Activated naive CD4-positive, alpha-beta T cell (primary cell): ENCODE measurements at places on chromosomes 6 and 20.

DNA sequence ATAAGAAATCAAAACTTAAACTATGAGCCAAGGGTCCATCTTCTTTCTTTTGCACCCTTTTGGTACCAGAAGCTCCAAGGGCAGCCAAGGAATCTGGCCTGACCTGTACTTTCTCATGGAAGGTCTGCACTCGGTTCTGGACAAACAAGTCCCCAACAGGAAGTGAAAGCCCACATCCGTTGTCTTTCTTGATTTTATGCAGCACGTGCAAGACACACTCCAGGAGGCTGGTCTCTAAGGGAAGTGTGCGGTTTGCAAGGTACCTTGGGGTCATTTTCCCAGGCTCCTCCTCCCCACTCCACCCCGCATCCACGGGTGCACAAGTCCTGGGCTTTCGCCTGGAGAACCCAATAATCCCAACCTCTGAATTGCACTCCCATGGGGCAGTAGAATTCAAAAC lies 101.9 kb downstream of the NFATC2 start:
- DNase-seq = no peak

DNA sequence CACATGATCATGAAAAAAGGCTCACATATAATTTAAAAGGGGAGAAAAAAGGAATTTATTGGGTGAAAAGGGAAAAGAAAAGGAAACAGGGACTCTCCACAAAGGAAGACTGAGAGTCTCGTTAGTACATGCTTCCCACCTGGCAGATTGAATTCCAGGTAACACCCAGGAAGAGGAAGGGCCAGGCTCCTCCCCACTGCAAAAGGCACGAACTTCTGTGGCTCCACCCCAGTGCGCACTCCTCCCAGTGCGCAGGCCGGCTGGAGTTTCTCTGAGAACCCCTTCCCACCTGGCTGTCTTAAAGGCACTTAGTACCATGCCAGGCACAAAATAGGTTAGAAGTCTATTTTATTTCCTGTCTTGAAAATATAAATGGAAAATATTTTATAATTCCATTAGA lies 129.8 kb downstream of the COL12A1 start:
- DNase-seq = no peak

DNA sequence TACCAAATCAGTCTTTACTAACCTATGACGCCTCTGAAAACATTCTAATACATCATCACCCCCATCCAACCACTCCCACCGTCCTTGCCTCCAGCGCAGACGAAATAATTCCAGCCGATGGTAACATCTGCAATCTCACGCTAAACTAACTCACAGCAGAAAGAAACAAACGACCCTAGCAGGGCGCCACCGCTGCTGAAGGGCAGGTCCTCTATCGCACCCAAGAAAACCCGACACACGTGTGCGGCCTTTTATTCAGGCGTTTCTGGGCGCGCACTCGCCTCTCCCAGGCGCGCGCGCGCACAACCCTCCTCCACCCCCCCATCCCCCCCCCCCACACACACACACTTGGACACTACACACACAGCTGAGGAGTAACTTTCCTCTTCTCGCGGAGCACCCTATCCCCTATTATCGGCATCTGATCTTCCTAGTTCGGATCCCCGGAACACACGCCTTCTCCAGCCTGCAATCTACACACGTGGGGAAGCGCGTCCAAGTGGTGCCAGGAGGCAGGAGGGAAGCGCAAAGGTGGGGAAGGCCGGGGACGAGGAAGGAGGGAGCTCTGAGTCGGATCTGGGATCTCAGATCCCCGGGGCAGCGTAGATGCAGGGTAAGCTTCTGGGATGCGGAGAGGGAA lies 1.4 kb downstream of the GFOD1 start:
- no peak for DNase-seq

- DNase-seq = no peak
These were observed 36.3 kb upstream of the DACT2 start for GRCh38 chr6:168355716-168356522.

DNA sequence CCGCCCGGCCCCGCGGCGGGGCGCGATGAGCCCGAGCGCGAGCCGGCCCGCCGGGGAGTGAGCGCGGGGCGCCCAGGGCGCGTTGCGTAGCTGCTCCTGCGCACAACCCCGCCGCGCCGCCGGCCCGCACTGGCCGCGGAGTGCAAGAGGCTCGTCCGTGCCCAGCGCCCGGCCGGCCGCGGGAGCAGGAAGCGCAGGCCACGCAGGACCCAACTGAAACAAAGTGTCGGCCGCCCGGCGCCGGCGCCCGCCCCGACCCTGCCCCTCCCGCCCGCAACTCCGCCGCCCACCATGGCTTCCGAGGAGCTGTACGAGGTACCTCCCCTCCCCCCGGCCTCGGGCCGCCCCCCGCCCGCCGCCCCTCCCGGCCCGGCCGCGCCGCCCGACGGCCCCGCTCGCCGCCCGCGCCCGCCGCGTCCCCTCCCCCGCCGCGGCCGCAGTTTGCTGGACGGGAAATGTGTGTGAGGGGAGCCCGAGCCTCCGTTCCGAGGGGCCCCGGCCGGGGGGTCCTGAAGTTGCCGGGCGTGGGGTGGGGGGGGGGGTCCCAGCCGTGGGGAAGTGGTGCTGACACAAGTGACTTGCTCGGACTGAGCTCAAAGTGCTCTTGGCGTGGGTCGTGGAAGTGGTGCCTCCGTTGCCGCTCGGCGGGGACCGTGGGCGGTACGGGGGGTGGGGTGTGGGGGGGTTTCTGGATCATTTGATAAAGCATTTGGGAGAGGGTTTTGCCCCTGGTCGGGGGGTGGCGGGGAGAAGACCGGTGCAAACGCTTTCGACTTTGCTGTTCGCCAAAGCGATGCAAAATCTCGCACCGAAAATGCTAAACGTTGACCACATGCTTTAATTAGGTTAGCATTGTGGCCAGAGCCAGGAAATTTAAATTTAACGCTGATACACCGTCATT lies 539 bp downstream of the CDYL start:
- DNase-seq = no peak

DNA sequence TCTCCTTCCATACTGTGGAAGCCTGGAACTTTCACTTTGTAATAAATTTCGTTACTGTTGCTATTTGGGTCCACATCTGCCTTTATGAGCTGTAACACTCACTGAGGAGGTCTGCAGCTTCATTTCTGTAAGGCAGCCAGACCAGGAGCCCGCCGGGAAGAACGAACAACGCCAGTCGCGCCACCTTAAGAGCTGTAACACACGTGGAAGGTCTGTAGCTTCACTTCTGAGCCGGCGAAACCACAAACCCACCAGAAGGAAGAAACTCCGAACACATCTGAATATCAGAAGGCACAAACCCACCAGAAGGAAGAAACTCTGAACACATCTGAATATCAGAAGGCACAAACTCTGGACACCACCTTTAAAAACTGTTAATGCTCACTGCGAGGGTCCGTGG lies 589.9 kb upstream of the SLC35B3 start:
- DNase-seq = no peak

DNA sequence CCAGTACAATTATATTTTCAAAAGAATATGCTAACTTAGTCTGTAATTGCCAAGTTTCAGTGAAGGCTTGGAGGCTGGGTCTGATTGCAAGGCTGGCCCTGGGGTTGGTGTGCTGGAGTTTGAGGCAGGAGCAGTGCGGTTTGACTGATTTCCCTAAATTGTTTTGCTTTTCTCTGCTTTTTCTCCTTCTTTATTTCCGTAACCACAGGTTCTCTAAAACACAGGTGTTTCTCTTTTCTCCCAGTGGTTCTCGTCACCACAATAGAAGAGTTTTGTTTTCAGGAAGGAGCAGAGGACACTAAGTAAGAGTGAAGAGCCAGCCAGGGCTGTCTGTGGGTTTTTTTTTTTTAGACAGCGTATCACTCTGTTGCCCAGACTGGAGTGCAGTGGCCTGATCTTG lies 8.2 kb upstream of the SNX9 start:
- DNase-seq = no peak

GRCh38 chr6:33008944-33009861 lies at the start of gene HLA-DOA:
Gene HLA-DOA, minus strand, starts transcription at chr6:33009591.
- no peak for DNase-seq

- no peak for DNase-seq
These were observed 15.7 kb downstream of the NRSN2 start for GRCh38 chr20:362271-363254.

DNA sequence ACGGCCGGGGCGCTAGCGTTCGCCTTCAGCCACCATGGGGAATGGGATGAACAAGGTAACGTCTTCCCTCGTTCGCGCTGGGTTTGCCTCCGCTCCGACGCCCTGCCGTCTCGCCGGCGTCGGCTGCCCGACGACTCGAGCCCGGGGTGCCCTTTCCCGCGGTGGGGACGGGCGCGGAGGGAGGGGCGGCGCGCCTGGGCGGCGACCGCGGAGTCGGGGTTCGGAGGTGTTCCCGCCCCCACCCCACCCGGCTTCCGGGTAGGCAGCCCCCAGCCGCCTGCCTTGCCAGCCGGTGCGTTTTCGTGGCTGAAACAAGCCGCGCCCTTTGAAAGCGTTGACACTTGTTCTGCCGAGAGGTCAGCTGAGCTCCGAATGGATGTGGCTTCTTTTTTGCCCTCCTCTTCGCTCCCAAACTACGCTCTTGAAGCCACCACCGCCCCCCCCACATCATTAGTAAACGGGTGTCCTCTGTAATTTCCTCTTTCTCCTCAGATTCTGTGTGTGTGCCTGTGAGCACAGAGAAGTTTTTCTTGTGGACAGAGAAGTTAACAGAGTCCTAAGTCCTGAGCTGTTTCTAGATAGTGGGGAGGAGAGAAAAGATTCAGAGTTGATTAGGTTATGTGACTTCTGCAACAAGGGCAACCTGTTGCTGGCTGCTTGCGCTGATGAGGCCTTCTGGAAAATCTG lies 362 bp downstream of the DUSP22 start:
- DNase-seq = no peak
